ENCODE measurements at places on chromosomes 6 and 20. TPM values are rescaled to one million over a fixed set of nuclear protein-coding genes. Genes with fewer than 3 reads are reported as not detected.

DNA sequence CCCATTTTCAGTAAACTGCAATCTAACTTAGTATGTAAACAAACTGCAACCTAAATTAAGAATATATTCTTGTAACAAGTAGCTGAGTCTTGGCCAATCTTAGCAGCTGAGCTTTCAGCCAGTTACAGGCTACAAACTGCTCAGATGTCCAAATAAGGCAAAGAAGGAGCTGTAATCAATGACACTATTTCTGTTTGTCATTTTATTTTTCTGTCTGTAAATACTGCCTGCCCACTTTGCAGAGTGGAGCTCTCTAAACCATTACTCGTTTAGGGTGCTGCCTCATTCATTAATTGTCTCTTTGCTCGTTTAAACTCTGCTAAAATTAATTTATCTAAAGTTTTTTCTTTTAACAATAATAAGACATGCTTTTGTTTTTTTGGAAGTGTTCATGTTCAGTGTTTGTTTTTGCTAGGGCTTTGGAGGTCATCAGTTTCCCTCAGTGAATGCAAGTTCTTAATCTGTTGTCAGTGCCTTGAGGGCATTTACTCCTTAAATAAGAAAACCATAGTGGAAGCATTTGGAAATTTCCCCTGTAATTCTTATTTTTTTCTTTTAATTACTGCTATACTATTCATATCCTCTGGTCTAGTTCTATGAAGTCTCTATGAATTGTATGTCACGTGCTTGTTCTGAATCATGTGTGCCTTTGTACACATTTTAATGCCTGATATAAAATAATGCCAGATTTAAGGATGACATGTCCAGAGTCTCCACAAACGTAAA is 3.6 kb upstream of the PRL start:
- no peak for DNase-seq

- no peak for DNase-seq
Measured at GRCh38 chr6:10146715-10147451, 268.0 kb downstream of the TFAP2A start.

DNA sequence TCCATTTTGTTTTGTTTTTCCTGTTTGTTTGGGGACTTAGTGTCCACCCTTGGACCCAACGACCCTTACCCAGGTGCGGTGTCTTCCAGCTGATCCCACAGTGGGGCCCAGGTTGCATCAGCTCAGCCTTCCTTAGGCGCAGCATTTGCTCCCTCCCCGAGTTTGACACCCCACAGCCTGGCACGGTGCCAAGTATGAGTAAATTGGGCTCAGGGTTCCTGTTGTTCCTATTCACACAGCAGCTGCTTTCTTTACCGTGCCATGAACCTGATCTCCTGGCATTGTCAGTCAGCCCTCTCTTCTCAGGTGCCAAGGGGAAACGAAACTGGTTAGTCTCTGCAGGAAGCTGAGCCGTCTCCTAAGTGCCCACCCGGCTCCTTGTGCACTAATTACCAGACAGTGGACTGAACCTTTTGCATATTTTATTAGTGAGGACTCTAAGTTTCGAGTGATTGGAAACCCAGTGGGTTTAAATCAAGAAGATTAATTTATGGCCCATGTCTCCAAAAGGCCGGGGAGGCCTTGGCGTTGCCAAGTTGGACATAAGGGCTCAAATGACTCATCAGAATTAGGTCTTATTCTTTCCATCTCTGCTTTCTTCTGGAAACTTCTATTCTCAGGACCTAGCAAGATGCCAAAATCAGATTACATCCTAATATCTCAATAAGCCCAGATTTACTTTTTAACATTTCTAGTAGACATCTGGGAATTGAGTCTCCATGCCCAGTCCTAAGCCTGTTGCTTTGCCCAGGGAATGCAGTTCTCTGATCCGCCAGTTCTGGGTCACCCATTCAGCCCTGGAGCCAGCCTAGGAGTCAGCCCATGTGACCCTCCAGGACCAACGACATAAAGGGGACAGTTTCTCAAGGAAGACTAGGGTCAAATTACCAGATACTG is 68.8 kb downstream of the TSHZ2 start:
- DNase-seq = no peak

- DNase-seq = no peak
Measured at GRCh38 chr6:36850021-36850420, 10.8 kb upstream of the CPNE5 start.

- DNase-seq = no peak
Measured at GRCh38 chr6:73636048-73636447, 17.7 kb downstream of the SLC17A5 start.

The ACTL10 gene
- 0.46 TPM for total RNA-seq

The TM9SF4 gene
- 31.6 TPM for total RNA-seq

Measured in cardiac septum (tissue), 1 donor.